ENCODE measurements at places on chromosomes 1 and 21. TPM values are rescaled to one million over a fixed set of nuclear protein-coding genes. Genes with fewer than 3 reads are reported as not detected.

Gene TDRD5
- total RNA-seq, result 0.36 TPM

Gene TMCC2
- total RNA-seq, result 6.2 TPM

Gene INTS3
- total RNA-seq, result 52.2 TPM

Gene THAP3
- 11.0 TPM for total RNA-seq

Gene MMEL1
- 0.94 TPM for total RNA-seq

Gene PSMB4
- 174 TPM for total RNA-seq

Gene ZNF593OS
- not detected for total RNA-seq

Gene OR2L13
- total RNA-seq, result not detected

GRCh38 chr1:85494074-85494903 is 29.3 kb upstream of the DDAH1 start:
- no peak overlapping the region for H3K4me3 ChIP-seq
- H3K27ac ChIP-seq, result no peak overlapping the region
- no peaks in the 10 kb centered on the region for H3K27me3 ChIP-seq
- H3K36me3 ChIP-seq, result no peaks in the 10 kb centered on the region

GRCh38 chr1:100816049-100816448 is 78.6 kb downstream of the EXTL2 start:
- no peaks in the 10 kb centered on the region for H3K4me1 ChIP-seq
- H3K27me3 ChIP-seq, result no peaks in the 10 kb centered on the region

- H3K27me3 ChIP-seq, result no peaks in the 10 kb centered on the region
- peak; percentile 97 for DNase-seq
- no peaks in the 10 kb centered on the region for H3K4me1 ChIP-seq
- no peaks in the 10 kb centered on the region for H3K36me3 ChIP-seq
- H3K4me3 ChIP-seq, result no peak overlapping the region
Measured at GRCh38 chr1:41516168-41517061, 31.9 kb upstream of the EDN2 start.

GRCh38 chr1:235906436-235906835 is 39.7 kb upstream of the LYST start:
- no peaks in the 10 kb centered on the region for H3K4me1 ChIP-seq
- H3K27me3 ChIP-seq, result no peaks in the 10 kb centered on the region
- no peak overlapping the region for H3K27ac ChIP-seq
- no peak for DNase-seq

DNA sequence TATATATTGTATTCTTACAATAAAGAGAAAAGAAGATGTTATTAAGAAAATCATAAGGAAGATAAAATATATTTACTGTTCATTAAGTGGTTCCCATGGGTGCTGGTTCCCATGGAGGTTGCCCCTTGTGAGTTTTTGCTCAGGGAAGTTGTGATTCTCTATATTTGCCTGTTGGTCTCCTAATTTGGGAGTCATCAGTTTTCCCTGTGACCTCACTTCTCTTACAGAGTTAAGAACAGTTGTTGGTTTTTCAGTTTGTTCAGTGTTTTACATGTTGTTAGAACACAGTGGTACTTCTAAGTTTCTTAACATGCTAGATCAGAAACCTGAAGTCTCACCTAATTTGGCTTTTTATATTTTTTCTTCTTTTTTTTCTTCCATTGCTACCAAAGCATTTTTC is 109.2 kb downstream of the OSBPL9 start:
- no peak overlapping the region for H3K27ac ChIP-seq
- H3K4me3 ChIP-seq, result no peak overlapping the region
- no peaks in the 10 kb centered on the region for H3K36me3 ChIP-seq
- DNase-seq, result no peak

DNA sequence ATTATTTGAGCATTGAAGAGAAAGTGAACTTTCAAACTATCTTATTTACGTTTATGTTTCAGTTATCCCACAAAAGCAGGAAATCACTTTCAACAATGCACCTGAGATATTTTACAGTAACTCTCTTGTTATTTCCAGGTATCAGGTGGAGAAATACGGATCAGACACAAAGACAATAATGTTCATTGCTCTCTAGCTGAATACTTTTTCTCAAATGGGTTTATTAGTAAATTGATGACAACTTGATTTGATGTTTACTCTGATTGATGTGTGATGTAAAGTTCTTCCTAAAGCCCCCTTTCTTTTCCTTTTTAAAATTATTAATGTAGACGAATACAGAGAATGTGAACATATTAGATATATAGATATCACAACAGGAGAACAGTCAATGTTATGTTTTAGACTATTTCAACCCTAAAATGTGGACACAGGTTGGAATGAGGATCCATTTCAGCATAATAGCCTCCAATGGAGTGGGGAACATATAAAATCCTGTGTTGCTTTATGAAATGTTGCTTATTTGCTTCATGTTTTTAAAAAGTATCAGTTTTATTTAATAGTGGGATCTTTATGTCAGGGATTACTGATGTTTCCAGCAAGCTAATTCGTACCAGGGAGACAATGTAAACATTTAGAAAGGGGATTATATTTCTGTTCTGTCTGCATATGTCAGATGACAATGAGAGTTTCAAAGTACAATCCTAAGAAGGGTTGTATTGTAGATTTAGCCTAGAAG is 1522.3 kb upstream of the TPTE start:
- no peaks in the 10 kb centered on the region for H3K4me1 ChIP-seq
- no peak overlapping the region for H3K4me3 ChIP-seq
- no peaks in the 10 kb centered on the region for H3K36me3 ChIP-seq
- DNase-seq, result no peak

- no peaks in the 10 kb centered on the region for H3K4me1 ChIP-seq
- H3K36me3 ChIP-seq, result no peaks in the 10 kb centered on the region
- no peak for DNase-seq
- H3K4me3 ChIP-seq, result no peak overlapping the region
- no peaks in the 10 kb centered on the region for H3K27me3 ChIP-seq
Measured at GRCh38 chr1:37599940-37600339, 4.2 kb upstream of the GNL2 start.

DNA sequence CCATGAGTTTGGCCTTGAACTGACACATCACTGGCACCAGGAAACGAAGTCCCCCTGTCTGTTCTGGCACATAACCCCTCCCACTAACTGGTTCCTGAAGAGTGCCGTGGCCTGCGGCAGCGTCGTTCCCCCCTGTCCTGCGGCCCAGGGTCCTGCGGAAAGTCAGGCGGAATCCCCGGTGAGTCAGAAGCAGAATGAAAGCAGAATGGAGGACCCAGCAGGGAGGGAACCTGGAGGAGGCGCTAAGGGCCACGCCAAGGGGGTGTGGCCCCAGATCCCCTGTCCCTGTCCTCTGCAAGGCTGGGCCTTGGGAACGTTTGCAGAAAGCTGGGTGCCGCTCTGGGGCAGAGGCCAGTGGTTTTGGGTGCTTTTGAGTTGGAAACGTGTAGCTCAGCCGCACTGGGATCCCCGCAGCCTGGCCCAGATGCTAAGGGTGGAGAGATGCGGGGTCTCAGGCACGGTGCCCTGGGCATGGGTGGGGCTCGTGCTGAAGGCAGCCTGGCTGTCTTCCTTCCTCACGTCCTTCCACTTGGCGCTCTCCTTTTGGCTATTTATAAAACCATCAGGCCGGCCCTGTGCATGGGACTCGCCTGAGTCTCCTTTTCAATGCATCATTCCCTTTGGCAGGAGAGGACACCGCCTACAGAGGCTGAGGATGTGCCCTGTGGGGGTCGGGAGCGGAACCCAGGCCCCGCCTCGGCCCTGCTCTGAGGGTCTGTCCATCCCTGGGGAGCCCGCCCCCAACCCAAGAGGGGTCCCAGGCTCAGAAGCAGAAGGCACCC is 36.2 kb downstream of the TP73 start:
- no peaks in the 10 kb centered on the region for H3K36me3 ChIP-seq
- H3K4me1 ChIP-seq, result no peaks in the 10 kb centered on the region
- DNase-seq, result no peak
- no peak overlapping the region for H3K27ac ChIP-seq

GRCh38 chr1:67740543-67740942 is 55.5 kb downstream of the GADD45A start:
- no peak for DNase-seq
- H3K4me1 ChIP-seq, result peaks cover 14% of the 10 kb centered on the region
- H3K27ac ChIP-seq, result peak overlapping the region; percentile 47
- no peak overlapping the region for H3K4me3 ChIP-seq
- no peaks in the 10 kb centered on the region for H3K36me3 ChIP-seq
- H3K27me3 ChIP-seq, result no peaks in the 10 kb centered on the region

DNA sequence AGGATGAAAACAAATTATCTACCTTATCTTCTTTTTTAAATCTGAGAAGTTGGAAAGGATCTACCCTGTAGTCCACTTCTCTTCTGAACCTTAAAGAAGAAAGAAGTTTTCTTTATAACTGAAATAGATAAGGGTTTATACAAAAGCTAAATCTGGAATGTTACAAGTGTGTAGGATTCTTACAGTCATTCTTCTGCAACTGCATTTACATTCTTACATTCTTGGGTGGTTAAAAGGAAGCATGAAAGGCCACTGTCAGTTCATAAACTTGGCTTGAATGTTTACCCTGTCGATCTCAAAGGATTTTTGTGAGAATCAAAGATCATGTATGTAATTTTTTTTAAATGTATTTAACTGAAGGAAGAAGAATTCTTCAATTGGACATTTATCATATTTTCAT is 142.1 kb upstream of the BRINP3 start:
- H3K27me3 ChIP-seq, result no peaks in the 10 kb centered on the region
- no peaks in the 10 kb centered on the region for H3K4me1 ChIP-seq
- no peak for DNase-seq
- H3K4me3 ChIP-seq, result no peak overlapping the region
- H3K27ac ChIP-seq, result no peak overlapping the region

- no peaks in the 10 kb centered on the region for H3K27me3 ChIP-seq
- no peak for DNase-seq
- peaks cover 15% of the 10 kb centered on the region for H3K36me3 ChIP-seq
- no peak overlapping the region for H3K4me3 ChIP-seq
- H3K27ac ChIP-seq, result no peak overlapping the region
Measured at GRCh38 chr1:226158457-226158856, 28.1 kb downstream of the ACBD3 start.

GRCh38 chr1:95263450-95263849 is 29.4 kb downstream of the RWDD3 start:
- DNase-seq, result no peak
- H3K27me3 ChIP-seq, result no peaks in the 10 kb centered on the region
- H3K27ac ChIP-seq, result no peak overlapping the region
- no peaks in the 10 kb centered on the region for H3K36me3 ChIP-seq

GRCh38 chr21:18477043-18477442 is 73.5 kb upstream of the TMPRSS15 start:
- no peaks in the 10 kb centered on the region for H3K4me1 ChIP-seq
- DNase-seq, result no peak
- H3K27me3 ChIP-seq, result no peaks in the 10 kb centered on the region
- no peaks in the 10 kb centered on the region for H3K36me3 ChIP-seq
- H3K4me3 ChIP-seq, result no peak overlapping the region
- H3K27ac ChIP-seq, result no peak overlapping the region

- DNase-seq, result no peak
- no peaks in the 10 kb centered on the region for H3K36me3 ChIP-seq
- H3K4me3 ChIP-seq, result no peak overlapping the region
- no peaks in the 10 kb centered on the region for H3K4me1 ChIP-seq
- no peak overlapping the region for H3K27ac ChIP-seq
Measured at GRCh38 chr1:176149939-176150807, 56.9 kb downstream of the COP1 start.

- H3K27me3 ChIP-seq, result no peaks in the 10 kb centered on the region
- H3K36me3 ChIP-seq, result peaks cover 5% of the 10 kb centered on the region
- no peak overlapping the region for H3K4me3 ChIP-seq
- H3K4me1 ChIP-seq, result no peaks in the 10 kb centered on the region
- no peak overlapping the region for H3K27ac ChIP-seq
Measured at GRCh38 chr1:38026592-38027200, 14.2 kb downstream of the UTP11 start.

DNA sequence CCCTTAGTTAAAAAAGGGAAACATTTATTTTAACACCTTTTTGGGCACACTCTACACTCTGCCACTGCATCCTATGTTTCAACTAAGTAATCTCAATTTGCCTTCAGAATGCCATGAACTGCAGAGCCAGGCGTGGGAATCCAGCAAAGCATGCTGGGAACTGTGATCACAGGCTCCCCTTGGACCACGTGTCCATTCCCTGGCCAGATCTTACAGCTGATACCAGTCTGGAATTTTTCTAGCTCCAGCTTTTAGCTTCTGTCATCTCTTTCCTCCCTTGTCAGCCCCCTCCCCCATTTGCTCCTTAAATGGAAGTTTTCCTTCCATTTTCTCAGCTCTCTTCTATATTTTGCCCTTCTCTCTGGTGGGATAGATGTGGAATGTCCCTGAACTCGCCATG is 29.4 kb downstream of the RCSD1 start:
- H3K27ac ChIP-seq, result no peak overlapping the region
- no peak overlapping the region for H3K4me3 ChIP-seq
- no peaks in the 10 kb centered on the region for H3K4me1 ChIP-seq
- DNase-seq, result no peak

DNA sequence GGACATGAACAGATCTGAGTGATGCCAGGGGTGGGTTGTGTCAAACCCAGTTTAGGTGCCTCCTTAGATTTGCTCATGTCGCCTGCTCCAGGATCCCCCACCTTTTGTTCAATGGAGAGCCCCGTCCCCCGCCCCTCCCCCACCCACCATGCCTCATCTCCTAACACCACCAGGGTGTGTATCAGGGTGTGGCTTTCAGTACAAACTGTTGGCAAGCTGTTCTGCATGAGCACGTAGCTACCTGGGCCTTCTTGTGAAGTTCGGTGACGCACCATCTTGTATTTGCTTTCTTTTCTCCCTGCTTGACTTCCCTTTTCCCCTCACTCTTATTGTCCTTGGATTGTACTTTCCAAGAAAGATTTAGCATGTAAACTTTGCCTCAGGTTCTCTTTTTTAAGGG is 94.8 kb downstream of the EBNA1BP2 start:
- H3K4me3 ChIP-seq, result no peak overlapping the region
- no peaks in the 10 kb centered on the region for H3K4me1 ChIP-seq
- no peak overlapping the region for H3K27ac ChIP-seq
- H3K36me3 ChIP-seq, result no peaks in the 10 kb centered on the region
- no peak for DNase-seq
- H3K27me3 ChIP-seq, result no peaks in the 10 kb centered on the region

DNA sequence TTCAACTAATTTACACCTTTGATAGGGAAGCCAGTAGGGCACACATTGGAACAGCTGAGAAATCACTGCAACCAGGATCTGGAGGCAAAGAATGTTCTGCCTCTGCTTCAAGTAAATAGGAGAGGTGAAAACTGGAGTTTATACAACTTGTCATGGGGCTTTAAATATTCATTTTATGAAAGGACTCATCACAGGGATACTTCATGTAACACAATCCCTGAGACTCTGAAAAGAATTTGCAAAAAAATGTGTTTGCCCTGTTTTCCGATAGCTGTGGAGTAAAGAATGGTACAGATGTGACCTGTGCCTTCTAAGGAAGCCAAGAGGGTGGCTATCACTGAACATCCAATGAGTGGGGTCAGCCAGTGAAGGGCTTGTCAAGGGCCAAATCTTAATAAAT is 152.0 kb downstream of the LMX1A start:
- no peaks in the 10 kb centered on the region for H3K4me1 ChIP-seq
- H3K36me3 ChIP-seq, result no peaks in the 10 kb centered on the region
- no peaks in the 10 kb centered on the region for H3K27me3 ChIP-seq
- H3K27ac ChIP-seq, result no peak overlapping the region
- no peak overlapping the region for H3K4me3 ChIP-seq
- no peak for DNase-seq
